Muscle of leg (tissue), 16 donors: ENCODE measurements at places on chromosomes 4 and X.

- no peak for DNase-seq
These were observed 57.0 kb downstream of the SHROOM3 start for GRCh38 chr4:76492055-76492454.

GRCh38 chrX:111649638-111650037 is 31.3 kb upstream of the ALG13 start:
- DNase-seq, result no peak

DNA sequence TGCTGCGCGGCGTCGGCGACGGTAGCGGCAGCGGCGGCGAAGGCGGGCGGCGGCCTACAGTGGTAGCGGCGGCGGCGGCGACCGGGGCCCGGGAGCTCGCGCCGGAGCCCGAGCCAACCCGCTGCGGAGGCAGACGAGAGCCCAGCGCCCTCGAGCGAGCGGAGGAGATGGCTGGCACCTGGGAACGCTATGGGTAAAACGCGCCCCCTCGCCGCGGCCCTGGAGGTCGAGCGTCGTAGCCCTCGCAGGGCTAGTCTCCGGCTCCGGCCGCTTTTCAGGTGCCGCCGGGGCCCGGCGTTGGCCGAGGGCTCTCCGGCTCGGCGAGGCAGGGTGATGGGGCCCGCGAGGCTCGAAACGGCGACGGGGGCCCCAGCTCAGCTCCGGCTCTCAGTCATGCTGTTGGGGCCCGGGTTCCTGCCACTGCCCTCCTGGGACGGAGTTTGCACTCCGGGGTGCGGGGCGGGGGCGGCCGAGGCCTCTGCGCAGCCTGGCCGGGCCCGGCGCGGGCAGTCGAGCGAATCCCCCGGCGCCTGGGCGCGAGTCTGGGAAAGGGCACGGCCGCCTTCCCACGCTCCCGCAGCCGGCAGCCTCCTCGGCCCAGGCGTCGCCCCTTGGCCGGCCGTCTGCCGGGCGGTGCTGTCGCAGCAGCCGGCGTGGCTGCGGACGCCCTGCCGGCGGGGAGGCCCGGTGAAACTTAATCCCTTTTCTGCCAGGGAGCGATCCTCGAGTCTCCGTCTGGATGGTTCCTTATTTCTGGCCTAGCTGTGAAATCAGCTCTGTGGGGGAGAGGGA is 768 bp downstream of the MID2 start:
- peak; percentile 57 for DNase-seq

- peak; percentile 38 for DNase-seq
These were observed 461.4 kb downstream of the NAF1 start for GRCh38 chr4:162705130-162705803.

GRCh38 chrX:154357205-154357604 is 17.2 kb downstream of the FLNA start:
- DNase-seq, result no peak

DNA sequence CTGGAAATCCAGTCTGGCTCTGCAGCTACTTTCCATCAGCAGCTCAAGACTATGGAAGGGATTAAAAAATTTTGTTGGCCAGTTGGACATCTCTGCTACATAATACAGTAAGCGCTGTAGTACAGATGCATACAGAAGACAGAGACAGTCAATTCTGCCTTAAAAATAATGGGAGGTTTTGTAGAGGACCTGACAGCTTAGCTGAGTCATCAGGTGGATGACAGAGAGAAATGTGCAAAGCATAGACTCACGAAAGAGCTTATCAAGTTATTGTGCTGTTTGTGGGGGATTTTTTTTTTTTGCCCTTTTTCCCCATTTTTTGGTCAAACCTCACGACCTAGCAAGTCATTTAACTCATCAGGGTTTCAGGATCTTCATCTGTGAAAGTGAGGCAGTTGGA is 149.0 kb upstream of the SCML1 start:
- no peak for DNase-seq

- peak; percentile 75 for DNase-seq
These were observed 104.4 kb downstream of the GPC3 start for GRCh38 chrX:133881007-133881406.

GRCh38 chrX:24380262-24381187 is 20.1 kb downstream of the SUPT20HL1 start:
- DNase-seq, result no peak

DNA sequence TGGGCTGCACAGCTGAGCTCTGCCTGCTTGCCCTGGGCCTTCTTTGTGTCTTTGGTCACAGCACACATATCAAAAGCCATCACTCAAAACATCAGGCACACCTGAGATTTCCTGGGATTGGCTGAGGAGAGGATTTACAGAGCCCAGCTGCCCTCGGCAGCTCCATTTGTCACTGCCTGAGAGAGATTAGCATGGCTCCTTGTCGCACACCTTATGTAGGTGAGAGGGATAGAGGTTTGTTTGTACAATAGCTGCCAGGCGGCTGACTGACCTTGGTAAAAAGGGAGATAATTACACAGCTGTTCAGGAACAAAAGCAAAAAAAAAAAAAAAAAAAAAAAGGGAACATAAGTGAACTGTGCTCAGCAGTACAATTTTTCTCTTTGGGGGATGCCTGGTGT is 63.2 kb downstream of the MGST2 start:
- DNase-seq, result no peak

DNA sequence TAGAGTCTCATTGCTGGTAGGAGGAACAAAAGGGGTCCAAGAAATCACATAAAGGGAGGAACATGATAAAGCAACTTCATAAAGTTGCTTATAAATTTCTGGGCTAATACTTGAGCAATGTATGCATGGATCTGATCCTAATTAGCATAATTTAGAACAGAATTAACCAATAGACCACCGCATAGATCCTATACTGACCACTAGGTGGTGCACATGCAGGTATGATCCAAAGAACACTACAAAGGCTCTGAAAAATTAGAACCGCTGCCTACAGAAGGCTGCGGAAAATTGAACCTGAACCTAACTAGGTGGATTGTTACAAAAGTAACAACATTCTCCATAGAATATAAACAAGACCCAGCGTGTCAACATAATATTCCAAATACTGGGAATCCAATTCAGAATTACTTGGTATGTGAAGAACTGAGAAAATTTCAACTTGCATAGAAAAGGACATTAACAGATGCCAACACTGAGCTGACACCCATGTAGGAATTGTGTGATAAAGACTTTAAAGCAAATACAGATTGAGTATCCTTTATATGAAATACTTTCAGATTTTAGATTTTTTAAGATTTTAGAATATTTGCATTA is 23.3 kb downstream of the BRCC3 start:
- DNase-seq, result peak; percentile 14

DNA sequence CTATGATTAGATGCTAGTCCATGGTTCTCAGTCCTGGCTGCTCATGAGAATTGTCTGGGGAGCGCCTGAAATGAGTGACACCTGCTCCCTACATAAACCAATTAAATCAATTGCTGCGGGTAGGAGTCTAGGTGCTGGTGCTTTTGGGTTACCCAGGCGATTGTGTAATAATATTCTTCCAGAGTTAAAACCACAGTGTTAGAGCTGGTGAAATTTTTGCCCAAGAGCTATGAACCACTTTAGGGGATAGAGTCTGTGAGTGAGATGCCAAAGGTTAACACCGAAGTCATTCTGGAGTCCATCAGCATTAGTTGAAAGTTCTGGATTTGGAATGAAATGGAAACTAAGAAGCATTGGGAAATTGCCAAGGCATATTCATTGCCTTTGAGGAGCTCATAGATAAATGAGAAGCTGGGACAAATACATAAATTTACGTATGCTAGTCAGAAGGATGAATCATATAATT is 15.3 kb downstream of the PDK3 start:
- no peak for DNase-seq

DNA sequence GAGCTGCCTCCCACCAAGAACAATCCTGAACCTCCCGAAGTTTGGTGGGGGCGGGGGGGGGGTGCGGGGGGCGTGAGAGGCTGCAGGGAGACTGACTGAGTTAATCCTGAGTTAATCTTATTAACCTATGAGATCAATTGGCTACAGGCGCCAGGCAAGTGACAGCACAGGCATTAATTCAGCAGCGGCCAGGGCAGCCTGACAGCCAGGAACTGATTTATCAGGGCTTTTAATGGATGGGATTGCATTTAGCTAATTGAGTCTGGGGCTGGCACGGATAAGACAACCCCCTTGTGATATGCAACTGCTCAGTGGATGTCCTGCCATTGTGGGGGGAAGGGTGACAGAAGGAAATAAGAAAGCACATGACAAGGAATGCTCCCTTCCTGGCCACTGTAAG is 16.3 kb downstream of the RTL5 start:
- no peak for DNase-seq

DNA sequence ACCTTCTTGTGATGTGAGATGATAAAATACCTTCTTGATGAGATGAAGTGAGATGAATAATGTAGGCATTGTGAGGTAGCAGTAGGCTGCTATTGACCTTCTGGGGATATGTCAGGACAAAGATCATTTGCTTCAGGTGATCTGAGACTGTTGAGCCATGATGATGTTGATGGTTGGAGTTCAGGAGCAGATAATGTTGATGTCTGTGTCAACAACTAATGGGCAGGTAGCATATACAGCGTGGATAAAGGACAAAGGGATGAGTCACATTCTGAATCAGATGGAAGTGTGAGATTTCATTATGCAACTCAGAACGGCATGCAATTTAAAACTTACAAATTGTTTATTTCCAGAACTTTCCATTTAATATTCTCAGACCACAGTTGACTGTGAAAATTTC is 57.3 kb downstream of the RAP1GDS1 start:
- no peak for DNase-seq

GRCh38 chr4:176774852-176775251 is 17.9 kb downstream of the VEGFC start:
- DNase-seq, result no peak

- DNase-seq, result no peak
These were observed 204.6 kb upstream of the DIAPH2 start for GRCh38 chrX:96480081-96480480.

DNA sequence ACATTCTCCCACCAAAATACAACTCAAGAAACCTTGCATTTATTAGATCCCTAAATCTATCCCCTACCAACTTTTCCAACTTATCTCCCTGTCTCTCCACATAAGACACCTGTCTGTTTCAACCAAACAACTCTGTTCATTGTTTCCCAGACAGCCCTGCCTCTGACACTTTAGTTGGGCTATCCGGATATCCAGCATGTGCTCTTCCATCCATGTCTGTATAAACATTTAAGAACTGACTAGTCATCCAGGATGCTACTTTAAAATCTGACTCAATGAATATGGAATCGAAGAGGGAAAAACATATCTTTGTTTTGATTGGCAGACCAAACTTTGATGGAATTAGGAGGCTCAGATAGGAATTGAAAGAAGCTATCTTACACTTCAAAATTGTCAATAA is 143.2 kb upstream of the DCAF8L1 start:
- DNase-seq, result no peak

DNA sequence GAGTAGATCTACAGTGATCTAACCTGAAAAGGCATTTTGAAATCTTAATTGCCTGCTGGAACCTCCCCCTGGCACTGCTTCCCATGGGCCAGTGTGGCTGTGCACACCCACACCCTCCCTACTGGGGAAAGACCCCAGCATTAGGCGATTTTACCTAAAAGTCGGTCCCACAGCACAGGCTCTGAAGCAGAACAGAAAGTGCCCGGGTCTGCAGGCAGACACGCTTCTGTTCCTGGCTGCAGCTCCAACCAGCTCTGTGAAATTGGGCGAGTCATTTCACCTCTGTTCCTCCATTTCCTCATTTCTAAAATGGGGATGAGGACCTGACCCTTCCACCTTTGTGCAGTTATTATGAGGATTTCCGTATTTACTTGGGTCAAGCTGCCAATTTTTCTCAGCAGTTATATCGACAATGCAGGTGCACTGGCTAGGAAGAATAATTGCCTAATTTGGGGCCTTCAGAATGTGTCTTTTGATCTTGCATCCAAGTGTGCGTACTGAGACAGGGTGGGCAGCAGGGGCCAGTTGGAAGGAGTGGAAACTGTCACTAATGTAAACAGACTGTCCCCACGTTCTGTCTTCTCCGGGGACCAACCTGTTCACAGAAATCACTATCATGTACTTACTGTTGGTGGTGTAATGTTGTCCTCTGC is 7.1 kb downstream of the KLF3 start:
- peak; percentile 46 for DNase-seq

GRCh38 chr4:153205757-153206156 is 1.5 kb downstream of the TRIM2 start:
- peak; percentile 36 for DNase-seq

DNA sequence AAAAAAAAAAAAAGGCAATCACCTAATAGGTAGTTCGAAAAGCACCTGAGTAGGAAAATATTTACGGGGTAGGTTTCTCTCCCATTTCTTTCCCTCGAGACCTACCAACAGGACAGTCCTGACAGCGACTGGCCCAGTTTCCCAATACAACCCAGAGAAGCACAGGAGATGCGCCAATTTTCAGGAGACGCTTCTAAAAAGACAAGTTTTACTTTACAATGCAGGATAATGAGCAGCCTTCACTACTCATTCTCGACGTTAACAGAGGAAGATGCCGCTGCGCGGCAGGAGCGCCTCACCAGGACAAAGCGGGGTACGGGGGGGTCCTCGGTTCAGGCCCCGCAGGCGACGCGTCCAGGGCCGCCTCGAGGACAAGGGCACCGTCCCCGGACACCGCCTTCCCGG is 708 bp downstream of the BCLAF3 start:
- DNase-seq, result peak; percentile 31

- DNase-seq, result peak; percentile 85
These were observed 6.6 kb downstream of the PRIMPOL start for GRCh38 chr4:184655889-184656869.

DNA sequence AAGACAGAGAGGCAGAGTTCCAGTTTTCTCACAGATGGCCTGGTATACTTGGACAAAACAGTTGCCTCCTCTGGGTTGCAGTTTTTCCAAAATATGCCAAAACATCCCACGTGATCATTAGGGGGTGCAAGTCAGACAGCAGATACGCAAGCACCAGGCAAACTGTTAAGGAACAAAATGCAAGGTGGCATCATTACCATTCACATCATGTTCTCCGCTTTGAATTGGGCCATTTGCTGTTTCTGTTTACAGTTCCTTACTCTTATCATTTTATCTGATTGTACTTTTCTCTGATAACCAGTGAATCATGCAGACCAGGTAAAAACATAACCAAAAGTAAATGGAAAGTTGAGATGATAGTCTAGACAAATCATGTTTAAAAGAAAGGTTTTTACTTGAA is 16.4 kb upstream of the HMGB3 start:
- no peak for DNase-seq

- peak; percentile 17 for DNase-seq
These were observed 722 bp upstream of the EFHC2 start for GRCh38 chrX:44344194-44344593.
